ENCODE measurements at places on chromosomes 2 and 18. TPM values are rescaled to one million over a fixed set of nuclear protein-coding genes. Genes with fewer than 3 reads are reported as not detected.

- DNase-seq, result no peak
Measured at GRCh38 chr2:57711991-57712390, 334.6 kb upstream of the VRK2 start.

- DNase-seq, result no peak
Measured at GRCh38 chr2:236250909-236251579, 13.2 kb downstream of the ASB18 start.

- no peak for DNase-seq
Measured at GRCh38 chr18:31057051-31057450, 14.5 kb upstream of the DSC3 start.

DNA sequence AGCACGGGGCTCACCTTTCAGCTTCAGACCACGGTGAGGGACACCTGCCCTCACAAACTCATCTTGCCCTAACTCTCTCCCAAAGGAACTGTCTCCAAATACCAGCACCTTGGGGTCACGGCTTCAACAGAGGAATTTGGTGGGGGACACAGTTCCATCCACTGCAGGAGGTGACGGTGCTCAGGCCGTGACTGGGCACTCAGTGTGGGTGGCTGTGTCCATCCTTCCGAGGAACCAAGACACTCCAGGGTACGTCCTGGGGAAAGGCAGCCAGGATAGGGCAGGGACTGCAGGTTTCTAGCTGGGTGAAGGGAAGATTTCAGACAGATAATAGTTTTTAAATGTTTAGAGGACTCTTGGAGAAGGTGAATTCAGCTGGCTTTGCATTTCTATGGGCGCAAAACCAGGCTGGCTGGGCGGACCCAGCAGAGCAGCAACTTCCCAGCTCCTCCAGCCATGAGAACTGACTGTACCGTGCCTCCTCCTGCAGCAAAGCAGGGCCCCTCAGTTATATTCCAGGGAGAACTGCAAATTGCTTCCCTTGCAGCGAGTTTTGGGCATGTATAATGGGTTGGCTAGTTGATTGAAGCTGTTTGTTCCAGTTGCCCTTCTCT lies 23.9 kb upstream of the ALLC start:
- DNase-seq, result no peak

DNA sequence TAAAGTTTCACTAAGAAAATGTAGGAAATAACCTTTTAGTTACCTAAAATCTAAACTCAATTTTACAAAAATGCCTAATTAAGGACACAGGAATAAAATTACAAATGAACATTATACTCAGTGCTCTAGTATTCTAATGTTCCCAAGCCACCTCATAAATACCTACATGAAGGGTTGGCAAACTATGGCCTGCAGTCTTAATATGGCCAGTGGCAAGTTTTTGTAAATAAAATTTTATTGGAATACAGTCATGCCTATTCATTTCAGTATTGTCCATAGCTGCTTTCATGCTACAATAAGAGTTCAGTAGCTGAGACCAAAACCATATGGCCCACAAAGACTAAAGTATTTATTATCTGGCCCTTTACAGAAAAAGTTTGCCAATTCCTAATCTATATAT lies 53.8 kb downstream of the SS18 start:
- DNase-seq, result no peak

The TUBA3D gene
- total RNA-seq, result 138 TPM

- DNase-seq, result no peak
Measured at GRCh38 chr2:37897511-37897910, 27.6 kb upstream of the RMDN2 start.

- peak; percentile 20 for DNase-seq
Measured at GRCh38 chr2:241225983-241226382, 37.5 kb downstream of the ANO7 start.

GRCh38 chr2:18186816-18187613 lies 308.5 kb downstream of the KCNS3 start:
- no peak for DNase-seq
